ENCODE measurements at places on chromosomes 1 and 21. TPM values are rescaled to one million over a fixed set of nuclear protein-coding genes. Genes with fewer than 3 reads are reported as not detected.

Gene CHIT1
- total RNA-seq, result under 0.01 TPM

DNA sequence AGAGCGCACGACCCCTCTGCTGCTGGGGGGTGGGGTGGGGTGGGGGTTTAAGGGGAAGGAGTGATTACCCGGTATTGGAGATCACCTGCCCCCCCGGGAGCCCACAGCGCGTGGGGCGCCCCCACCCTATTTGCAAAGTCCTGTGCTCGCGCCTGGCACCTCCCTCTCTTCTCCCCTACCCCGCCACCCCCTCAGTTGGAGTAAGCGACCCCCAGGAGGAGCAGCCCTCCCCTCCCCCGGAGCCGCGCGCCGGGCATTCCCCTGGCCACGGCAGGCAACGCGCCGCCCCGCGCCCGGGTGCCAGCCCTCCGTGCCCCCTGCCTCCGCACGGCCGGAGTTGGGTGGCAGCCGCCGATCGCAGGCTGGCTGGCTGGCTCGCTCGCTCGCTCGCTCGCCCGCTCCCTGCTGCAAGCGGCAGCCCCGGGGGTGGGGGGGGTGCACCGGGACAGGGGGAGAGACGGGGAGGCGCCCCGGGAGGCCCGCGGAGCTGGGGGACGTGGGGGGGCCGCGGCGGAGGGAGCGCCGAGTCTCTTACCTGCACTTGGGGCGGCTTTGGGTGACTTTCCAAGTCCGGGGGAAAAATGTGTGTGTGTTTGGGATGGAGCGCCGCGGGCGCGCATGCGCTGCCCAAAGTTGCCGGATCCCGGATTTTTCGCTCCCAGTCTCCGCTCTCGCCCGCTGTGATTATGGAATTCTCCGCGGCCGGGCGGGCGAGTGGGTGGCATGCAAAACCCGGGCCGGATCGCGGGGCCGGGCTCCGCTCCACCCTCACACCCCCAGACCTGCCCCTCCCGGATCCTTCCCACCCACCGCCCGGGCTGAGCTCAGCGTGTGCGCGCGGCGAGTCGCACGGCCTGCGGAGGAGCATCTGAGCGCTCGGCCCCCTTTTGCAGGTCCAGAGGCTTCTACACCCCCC lies at the start of gene CASZ1:
TSS of gene CASZ1 (minus strand) at position 618 of the 916 bp plus-strand sequence. CDS start 102,757 bp downstream, outside the sequence.
- DNase-seq, result peak; percentile 24

GRCh38 chr1:164759144-164759920 lies 200.3 kb downstream of the PBX1 start:
- no peak for DNase-seq

GRCh38 chr1:184945678-184946412 lies 28.5 kb downstream of the NIBAN1 start:
- DNase-seq, result no peak

Gene NBPF14
- total RNA-seq, result 47.4 TPM

DNA sequence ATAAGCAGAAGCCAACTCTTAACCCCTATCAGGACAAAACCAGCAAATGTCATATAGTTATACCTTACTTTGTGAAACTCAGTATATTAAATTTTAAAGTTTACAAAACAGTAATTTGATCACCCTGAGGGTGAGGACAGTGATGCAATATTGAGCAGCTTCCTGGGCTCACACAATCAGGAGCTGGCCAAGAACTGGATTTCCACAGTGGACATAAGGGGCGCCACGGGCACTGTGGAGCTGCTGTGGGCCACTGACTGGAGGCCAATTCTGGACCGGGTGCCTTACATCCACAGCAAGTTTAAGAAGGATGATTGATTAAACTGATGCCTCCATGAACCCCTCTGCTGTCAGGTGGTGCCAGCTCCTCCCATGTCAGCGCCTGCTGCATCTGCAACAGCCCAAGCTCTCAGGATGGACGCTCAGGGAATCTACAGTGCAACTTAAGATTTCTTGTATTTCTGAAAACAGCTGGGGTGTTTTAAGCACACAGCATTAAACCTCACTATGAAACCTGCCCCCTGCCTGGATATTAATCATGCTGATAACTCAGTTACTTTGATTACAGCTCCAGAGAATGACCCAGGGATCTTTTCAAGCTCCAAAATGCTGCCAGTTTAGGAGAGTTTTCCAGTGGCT lies 55.9 kb downstream of the TOR3A start:
- DNase-seq, result no peak

DNA sequence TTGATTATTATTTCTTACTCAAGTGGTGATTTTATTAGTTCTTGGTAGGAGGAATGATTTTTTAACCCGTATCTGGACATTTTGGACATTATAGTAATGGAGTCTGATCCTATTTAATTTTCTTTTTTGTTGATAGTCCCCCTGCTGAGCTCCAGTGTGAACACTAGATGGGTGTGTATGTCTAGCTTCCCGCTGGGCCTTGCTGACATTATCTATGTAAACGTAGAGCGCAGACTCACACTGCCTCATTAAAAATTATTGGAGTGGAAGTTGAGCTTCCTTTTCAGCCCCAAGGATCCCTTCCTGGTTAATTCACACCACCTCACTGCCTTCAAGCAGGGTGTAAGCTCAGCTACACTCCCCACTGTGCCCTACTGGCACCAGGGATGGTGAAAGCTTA lies 467.6 kb upstream of the PKN2 start:
- DNase-seq, result no peak

Gene ABL2
- total RNA-seq, result 10.2 TPM

- DNase-seq, result no peak
Observed at GRCh38 chr21:42039911-42040351, 29.8 kb upstream of the ZBTB21 start.

GRCh38 chr1:41161846-41162245 lies 80.3 kb downstream of the SCMH1 start:
- no peak for DNase-seq

DNA sequence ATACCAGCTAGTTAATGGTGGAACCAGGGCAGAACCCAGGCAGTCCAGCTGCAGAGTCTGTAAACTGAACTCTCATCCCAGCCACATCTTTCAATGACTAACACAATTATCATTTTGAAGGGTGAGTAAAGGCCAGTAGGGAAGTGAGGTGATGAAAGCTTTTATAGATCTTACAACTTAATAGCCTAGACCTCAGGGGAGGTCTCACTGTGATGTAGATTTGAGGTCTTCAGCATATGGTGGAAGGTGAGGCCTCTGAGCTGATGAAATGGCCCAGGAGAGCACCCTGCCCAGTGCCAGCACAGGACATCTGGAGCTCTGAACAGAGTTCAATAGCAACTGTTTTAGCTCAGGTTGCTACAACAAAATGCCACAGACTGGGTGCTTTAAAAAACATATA lies 44.8 kb upstream of the POU2F1 start:
- DNase-seq, result no peak

Gene PHLDA3
- 3.8 TPM for total RNA-seq

Gene FOXD2
- total RNA-seq, result 0.27 TPM

DNA sequence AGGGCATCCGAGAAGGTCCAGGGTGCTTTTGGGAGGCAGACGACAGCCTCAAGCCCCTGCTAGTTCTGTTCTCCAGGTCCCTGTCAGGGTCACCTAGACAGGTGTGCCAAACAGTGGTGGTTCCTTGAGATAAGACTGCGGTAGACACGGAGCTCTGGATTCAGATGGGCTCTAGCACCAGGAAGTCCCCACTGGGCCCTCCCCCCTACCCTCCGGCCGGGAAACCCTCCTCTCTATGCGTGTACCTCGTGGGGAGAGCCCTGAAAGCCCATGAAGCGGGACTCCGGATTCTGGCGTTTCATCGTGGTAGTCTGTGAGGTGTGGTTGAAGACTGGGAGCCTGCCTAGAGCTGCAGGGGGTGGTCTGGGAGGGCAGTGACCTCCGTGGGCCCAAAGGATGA lies 2.1 kb upstream of the KCNA2 start:
- no peak for DNase-seq

- DNase-seq, result no peak
Observed at GRCh38 chr1:235006132-235006721, 122.4 kb downstream of the TOMM20 start.

- no peak for DNase-seq
Observed at GRCh38 chr1:203638950-203639349, 12.3 kb downstream of the ATP2B4 start.

Gene CFAP141
- total RNA-seq, result not detected

Gene KIF17
- 0.27 TPM for total RNA-seq

Gene RBM15
- 66.0 TPM for total RNA-seq

DNA sequence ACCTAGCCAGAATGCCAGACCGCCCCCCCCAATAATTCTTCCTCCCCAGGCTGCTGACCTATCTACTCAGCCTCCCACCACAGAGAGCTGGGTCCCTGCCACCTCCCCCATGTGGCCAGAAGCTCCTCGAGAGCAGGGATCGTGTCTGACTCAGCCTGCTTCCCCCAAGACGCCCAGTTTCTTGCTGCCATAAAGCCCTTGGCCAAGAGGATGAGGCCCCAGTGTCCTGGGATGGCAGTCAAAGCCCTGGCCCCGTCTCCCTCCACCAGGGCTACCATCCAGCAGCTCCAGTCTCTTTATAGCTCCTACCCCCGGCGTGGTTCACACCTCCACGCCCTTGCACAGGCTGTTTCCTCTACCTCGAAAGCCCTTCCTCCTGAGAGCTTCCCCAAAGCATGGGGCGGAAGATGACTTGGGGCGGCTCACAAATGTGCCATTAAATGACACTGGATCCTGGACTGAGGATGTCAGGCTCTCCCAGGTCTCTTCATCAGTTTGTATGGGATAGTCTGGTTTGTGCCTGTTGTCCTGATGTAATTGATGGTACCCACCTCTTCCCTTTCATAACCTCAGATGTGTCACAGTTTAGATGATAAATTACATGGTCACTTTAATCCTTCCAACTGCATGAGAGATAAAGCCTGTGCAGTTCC lies 13.2 kb downstream of the ADGRB2 start:
- DNase-seq, result peak; percentile 61

DNA sequence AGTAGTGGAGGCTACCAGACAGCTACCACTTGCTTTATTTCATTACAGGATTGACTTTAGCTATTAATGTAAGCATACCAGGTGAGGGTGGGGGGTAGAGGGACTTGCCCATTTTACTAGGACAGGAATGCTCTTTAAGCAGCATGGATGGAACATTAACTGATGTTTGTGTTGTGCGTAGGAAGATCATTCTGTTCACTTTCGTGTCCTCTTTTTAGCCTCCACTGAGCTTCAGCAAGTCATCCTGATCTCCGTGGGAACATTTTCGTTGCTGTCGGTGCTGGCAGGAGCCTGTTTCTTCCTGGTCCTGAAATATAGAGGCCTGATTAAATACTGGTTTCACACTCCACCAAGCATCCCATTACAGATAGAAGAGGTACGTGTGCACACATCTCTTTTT lies 29.3 kb downstream of the IFNGR2 start:
- DNase-seq, result no peak

Gene RIPK4
- total RNA-seq, result 0.27 TPM

GRCh38 chr1:114618606-114619005 lies 37.2 kb upstream of the BCAS2 start:
- DNase-seq, result no peak

DNA sequence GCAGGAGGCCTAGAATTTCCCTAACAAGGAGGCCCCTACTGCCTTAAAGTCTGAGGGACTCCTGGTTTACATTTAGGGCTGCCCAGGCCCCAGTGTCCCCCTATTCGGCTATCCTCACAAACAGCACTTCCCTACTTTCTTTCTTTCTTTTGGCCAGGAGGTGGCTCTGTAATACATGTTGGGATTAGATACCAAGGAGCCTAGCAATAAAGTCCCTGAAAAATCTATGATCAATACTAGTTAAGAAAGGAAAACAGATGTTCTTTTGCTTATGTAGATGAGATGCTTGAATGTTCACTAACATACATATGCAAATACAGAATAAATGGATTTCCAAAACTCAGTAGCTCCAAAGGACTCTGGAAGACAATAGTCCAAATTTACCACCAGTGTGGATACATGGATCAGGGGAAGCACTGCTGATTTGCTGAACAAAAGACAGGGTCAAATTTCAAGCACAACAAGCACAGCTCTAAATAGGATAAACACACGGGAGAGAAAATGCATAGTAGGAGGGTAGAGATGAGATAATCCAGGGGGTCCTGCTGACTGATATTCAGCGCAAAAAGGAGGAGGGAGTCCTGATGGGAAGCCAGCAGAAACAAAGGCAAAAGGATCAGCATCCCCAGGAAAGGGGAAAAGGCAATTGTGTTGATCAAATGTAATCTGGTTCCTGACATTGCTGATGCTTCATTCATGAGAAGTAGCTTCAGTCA lies 240.0 kb downstream of the NUF2 start:
- DNase-seq, result peak; percentile 27

DNA sequence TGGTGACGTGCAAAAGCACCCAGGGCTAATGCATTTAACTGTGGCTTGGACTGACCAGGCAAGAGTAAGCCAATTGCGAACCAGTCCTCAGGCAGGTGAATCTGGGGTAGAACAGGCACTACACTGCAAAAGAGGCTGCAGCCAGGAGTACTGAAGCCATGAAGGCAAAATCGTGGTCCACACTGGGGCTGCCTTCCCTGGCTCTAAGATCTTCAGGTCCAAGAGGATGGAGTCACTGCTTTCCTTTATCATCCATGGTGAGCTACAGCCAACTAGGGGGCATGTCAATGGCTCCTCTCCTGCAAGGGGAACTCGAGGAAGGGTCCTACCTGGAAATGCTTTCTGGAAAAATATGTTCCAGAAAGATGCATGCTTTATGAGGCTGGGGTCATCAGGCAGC lies 100.6 kb upstream of the AJAP1 start:
- no peak for DNase-seq

Gene CCSAP
- 3.0 TPM for total RNA-seq

- no peak for DNase-seq
Observed at GRCh38 chr1:27591622-27592021, 12.3 kb downstream of the AHDC1 start.

Gene ZSWIM5
- 2.7 TPM for total RNA-seq

Gene GGPS1
- total RNA-seq, result 8.9 TPM

Gene NBPF1
- 16.4 TPM for total RNA-seq

GRCh38 chr1:61116421-61116820 lies 34.1 kb downstream of the NFIA start:
- DNase-seq, result no peak
